ENCODE measurements at places on chromosomes 5 and 9. TPM values are rescaled to one million over a fixed set of nuclear protein-coding genes. Genes with fewer than 3 reads are reported as not detected.

DNA sequence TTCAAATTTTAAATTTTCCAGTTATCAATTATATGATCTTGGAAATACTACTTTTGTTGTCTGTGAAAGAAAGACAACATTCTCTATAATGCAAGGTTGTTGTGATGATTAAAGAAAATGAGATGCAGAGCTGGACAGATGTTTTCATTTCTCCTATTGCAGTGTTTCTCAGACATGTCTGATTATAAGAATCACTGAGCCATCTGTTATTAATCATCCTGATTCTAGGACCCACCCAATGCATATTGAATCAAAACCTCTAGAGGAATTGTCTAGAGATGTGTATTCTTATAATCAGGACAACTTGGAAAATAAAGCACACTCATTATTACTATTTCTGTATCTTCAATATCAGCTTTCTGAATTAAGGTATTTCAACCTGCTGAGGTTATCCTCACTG is 121.1 kb upstream of the ASTN2 start:
- DNase-seq, result no peak

- DNase-seq, result no peak
Observed at GRCh38 chr9:35579130-35579529, 25.9 kb upstream of the TESK1 start.

DNA sequence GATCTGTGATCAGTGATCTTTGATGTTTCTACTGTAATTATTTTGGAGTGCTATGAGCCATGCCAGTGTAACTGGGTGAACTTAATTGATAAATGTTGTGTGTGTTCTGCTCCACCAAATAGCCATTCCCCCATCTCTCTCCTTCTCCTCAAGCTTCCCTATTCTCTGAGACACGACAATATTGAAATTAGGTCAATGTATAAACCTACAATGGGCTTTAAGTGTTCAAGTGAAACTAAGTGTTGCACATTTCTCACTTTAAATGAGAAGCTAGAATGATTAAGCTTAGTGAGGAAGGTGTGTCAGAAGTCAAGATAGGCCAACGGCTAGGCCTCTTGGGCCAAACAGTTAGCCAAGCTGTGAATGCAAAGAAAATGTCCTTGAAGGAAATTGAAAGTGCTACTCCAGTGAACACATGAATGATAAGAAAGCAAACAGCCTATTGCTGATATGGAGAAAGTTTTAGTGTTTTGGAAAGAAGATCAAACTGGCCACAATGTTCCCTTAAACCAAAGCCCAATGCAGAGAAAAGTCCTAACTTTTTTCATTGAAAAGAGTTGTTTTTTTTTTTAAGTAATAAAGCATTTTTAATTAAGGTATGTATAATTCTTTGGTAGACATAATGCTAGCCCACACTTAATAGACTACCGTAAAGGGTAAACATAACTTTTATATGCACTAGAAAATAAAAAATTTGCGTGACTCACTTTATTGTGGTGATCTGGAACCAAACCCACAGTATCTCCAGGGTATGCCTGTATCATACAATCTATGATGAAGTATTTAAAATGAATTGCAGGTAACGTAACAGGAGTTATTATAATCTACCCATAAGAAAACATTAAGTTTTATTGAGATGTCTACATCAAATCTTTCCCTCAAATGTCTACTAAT is 42.5 kb upstream of the ALDH1A1 start:
- DNase-seq, result no peak

DNA sequence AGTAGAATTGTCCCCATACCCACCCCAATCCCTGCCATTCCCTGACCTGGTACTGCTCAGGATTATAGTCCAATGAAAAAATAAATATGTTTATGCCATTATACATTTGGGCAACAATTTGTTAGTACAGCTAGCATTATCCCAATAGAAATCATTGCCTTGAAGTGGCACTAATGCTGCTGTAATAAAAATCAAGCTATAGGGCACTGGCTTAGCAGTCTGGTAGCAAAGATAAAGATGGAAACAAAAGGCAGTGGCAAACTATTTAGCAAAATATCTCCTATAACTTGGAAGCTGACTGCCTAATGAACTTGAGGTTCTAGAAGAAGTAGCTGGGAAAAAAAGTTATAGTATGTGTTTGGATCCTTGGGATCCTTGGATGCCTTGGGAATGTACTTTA is 2.2 kb upstream of the TOPORS start:
- DNase-seq, result no peak

GRCh38 chr5:31587546-31587945 is 51.4 kb upstream of the PDZD2 start:
- no peak for DNase-seq

GRCh38 chr5:14807471-14807870 is 64.1 kb downstream of the ANKH start:
- DNase-seq, result no peak

- DNase-seq, result no peak
Observed at GRCh38 chr9:94952565-94953373, 226.3 kb downstream of the AOPEP start.

- DNase-seq, result no peak
Observed at GRCh38 chr9:112443200-112443599, 43.4 kb upstream of the KIAA1958 start.

DNA sequence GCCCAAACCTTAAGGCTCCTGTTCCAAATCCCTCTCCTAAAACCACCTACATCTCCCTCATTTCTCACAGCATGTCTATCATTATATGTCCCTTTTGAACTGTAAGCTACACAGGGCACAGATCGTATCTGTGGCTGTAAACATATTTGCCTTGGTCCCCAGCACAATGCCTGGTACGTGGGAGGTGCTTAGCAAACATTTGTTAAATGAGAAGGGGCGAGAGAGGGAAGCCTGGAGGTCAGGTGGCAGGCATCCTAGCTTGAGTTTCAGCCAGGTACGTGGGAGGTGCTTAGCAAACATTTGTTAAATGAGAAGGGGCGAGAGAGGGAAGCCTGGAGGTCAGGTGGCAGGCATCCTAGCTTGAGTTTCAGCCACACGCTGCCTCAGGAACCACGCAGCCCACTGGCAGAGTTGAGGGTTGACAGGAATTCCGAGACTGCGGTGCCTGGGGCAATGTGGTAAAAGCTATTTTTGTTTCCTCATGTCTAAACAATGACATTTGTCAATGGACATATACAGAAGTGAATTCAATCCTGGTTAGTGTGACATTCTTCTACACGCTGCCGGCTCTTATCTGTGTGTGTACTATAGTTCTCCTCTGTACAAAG is 113.6 kb downstream of the EFNA5 start:
- DNase-seq, result no peak

DNA sequence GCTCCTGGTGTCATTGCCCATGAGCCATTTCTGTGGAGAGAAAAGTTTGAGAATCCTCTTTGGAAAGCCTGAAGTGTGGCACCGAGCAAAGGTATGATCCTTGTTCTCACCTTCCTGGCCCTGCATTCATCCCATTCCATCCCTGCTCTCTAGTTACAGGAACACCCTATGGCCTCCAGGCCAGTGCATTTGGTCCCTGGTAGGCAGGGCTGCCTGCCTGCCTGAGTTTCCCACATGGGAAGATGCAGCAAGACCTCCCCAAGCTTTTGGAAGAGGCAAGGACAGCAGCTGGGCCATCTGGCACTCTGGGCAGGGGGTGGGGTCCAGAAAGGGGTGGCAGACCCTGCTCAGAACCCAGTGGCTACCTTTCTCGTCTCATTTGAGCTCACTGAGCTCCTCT is 24.5 kb downstream of the IGIP start:
- no peak for DNase-seq

- DNase-seq, result peak; percentile 15
Observed at GRCh38 chr5:41707853-41708603, 162.2 kb downstream of the OXCT1 start.

- no peak for DNase-seq
Observed at GRCh38 chr5:170345971-170346370, 43.2 kb downstream of the KCNMB1 start.

DNA sequence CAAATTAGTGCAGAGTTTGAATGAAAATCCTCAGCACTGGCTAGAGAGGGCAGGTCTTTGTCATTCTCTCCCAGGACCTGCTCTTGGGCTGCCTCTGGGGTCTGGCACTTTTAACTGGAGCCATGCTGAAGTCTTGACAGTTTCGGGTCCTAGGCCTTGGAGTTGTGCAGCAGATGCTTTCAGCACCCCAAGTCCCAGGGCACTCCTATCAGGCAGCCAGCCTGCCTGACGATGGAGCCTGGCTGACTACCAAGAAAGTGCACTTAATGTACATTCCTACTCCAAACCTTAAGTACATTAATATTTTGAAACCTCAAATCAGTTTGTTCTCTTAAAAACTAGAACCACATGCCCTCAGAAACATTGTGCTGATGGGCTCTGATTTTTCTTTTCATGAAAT is 69.3 kb upstream of the CXCL14 start:
- DNase-seq, result no peak

DNA sequence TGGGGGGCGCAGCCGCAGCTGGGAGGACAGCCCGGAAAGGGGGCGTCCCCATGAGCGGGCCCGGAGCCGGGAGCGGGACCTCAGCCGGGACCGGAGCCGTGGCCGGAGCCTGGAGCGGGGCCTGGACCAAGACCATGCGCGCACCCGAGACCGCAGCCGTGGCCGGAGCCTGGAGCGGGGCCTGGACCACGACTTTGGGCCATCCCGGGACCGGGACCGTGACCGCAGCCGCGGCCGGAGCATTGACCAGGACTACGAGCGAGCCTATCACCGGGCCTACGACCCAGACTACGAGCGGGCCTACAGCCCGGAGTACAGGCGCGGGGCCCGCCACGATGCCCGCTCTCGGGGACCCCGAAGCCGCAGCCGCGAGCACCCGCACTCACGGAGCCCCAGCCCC is 47.0 kb downstream of the TJP2 start:
- no peak for DNase-seq

GRCh38 chr9:15553528-15553898 is 670 bp downstream of the CCDC171 start:
- no peak for DNase-seq

PCDH12 gene
- polyA plus RNA-seq, result 0.02 TPM

LTC4S gene
- polyA plus RNA-seq, result 0.34 TPM

PDE6A gene
- 0.06 TPM for polyA plus RNA-seq

CDX1 gene
- 0.26 TPM for polyA plus RNA-seq

LHX3 gene
- not detected for polyA plus RNA-seq

KIF4B gene
- polyA plus RNA-seq, result 0.02 TPM

C9 gene
- not detected for polyA plus RNA-seq

GABRB2 gene
- polyA plus RNA-seq, result not detected

TRIM7 gene
- 3.5 TPM for polyA plus RNA-seq

IRX1 gene
- not detected for polyA plus RNA-seq
